Suppressor macrophage treated with lipopolysaccharide for 4 hours (primary cell): ENCODE measurements at places on chromosomes 5 and 9.
A peak's percentile ranks its signal among the peaks of the same experiment; 100 is the strongest.

DNA sequence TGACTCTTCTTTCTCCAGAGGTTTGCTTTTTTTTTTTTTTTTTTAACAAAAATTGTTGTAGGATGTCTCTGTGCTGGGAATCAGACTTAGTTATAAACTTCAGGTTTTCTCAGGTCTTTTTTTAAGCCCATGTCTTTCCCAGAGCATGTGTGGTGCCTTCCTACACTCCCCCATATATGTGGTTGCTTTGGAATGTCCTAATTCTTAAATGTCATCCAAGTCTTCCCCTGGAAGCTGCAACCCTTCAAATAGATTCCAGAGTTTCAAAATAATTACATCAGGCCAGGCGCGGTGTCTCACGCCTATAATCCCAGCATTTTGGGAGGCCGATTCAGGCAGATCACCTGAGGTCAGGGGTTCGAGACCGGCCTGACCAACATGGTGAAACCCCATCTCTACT lies 73.2 kb upstream of the FAM120A start:
- no peak for DNase-seq

DNA sequence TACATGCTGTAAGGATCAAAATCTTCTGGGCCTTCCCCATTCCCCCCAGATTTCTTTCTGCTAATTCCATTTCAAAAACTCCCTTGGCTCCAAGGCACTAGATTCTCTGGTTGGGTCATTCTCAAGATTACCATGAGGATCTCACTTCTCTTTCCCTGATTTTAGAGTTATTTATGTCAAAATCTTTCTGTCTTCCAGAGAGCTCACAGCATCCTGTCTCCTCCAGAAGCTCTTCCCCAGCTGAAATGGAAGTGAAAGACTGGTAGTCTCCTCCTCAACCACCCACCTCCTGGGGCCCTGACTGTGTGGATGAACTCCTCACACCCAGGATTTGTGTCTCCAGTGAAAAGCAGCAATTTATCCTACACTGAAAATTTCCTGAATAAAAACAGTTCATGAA lies 11.9 kb upstream of the ZNF366 start:
- peak; percentile 69 for DNase-seq

DNA sequence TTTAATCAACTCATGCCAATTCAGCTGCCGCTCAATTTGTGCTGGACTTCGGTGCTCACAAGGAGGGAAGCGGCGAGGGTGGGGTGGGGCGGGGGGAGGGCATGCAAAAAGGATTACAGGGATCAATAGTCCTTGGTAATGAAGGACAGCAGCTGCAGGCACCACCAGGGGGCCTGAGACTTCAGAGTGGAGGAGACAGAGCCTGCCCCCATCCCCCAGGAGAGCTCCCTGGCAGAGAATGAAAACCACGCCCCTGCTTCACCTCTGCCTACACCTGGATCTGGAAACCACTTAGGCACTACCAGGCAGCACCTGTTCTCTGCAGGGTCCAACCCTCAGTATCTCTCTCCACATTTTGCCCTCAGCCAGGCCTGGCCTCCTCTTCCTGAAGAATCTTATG lies 155.6 kb downstream of the TRIM32 start:
- no peak for DNase-seq

DNA sequence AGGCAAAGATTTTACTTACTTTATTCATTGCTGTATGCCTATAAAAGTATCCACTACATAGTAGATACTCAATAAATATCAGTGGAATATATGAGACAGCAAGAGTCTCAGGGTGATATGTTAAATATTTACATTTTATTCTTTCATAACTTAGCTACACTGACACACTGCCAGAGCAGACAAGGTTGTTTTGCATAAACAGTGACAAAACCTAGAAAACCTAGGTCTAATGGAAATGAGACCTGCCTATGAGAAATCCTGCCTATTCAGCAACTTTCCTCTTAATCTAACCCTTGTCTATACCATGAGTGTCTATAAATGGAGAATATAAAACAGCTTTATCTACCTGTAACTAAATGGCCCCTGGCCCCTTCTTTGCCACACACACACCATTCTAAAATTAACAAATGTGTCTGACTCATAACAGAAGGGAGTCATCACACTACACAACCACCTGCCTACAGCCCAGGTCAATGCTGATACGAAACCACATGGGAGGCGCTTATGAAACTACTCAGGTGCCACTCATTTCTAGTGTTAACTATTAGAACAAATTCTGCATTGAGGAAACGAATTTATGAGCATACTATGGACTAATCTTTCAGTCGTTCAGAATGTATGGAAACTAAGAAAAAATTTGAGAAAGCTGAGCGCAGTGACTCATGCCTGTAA lies 60.3 kb downstream of the UBAP2 start:
- DNase-seq, result no peak

GRCh38 chr5:4373051-4373820 lies 766.9 kb upstream of the ADAMTS16 start:
- DNase-seq, result no peak
